Activated CD4-positive, CD25-positive, alpha-beta regulatory T cell treated with anti-CD3 and anti-CD28 coated beads, Interleukin-2, amount 50 U/mL, for 16 hours (primary cell): ENCODE measurements at places on chromosomes 11 and 22.

DNA sequence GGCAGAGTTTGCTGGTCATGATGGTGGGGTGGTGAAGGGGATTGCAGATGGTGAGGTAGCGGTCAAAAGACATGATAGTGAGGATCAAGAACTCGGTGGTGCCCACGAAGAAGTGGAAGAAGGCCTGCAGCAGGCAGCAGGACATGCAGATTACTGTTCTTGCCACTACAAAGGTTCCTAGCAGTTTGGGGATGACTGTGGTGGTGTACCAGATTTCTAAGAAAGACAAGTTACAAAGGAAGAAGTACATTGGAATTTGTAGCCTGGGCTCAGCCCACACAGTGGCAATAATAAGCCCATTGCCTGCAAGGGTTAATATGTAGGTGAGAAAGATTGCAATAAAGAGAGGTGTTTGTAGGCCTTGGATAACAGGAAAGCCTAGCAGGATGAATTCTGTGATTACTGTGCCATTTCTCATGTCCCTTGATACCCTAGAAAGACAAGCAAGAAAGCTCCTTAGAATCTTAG is at the start of gene OR6X1:
TSS of gene OR6X1 (minus strand) at position 418 of the 468 bp plus-strand sequence. CDS start at position 418, 0 bp downstream.
- no peak for DNase-seq

- no peak for DNase-seq
Measured at GRCh38 chr11:110715541-110715940, 3.3 kb upstream of the ARHGAP20 start.

DNA sequence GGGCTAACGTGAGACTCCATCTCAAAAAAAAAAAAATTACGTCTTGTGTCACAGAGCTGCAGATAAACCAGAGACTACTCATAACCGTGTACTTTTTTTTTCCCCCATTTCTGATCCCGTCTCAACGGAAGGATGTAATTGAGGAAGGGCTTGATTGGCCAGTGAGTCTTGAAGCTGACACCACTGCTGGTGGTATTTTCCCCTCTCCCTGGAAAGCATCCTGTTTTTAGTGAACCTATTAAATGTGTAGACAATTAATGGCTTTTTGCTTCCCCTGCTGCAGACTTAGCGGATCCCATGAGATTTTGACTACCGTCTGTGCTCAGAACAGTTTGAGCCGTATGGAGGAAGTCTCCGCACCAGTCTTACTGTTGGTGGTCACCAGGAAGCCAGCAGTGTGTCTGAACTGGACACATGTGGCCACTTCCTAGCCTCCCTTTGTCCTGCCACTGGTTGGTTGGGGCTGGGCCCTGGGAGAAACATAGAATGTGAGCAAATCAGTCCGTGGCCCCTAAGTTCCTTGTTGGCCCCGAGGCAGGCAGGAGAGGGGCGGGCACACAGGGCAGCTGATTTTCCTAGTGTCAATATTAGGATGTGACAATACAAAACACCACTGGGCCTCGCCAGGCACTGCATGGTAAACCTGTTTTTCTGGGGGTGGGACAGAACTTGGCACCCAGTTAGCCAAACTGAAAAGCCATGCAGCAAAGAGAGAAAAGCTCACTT is 3.1 kb downstream of the BIK start:
- DNase-seq, result no peak

DNA sequence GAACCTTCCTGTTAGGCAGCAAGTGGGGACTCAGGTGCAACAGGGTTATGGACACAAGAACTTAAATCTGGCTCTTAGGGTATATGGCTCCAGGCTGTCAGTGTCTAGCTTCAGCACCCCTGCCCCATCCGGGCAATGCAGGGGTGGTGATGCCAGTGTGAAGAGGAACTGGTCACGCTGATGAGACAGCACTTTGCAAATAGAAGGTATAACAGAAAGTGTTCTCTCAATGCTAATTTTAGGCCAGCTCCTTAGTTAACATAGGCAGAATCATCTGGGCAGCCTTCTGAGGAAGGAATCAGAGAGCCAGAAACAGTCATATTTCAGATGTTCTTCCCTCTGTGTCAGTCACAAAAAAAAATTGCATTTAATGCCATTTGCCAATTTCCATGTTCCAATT is 41.2 kb downstream of the SYT9 start:
- DNase-seq, result no peak

- no peak for DNase-seq
Measured at GRCh38 chr11:75263944-75264349, 23.4 kb downstream of the TPBGL start.

GRCh38 chr11:70095541-70096252 is 17.6 kb downstream of the ANO1 start:
- no peak for DNase-seq

- DNase-seq, result no peak
Measured at GRCh38 chr22:35915477-35916013, 113.1 kb downstream of the RBFOX2 start.

GRCh38 chr11:120595557-120595956 is 84.0 kb downstream of the GRIK4 start:
- no peak for DNase-seq

GRCh38 chr11:131219646-131220045 is 150.8 kb upstream of the NTM start:
- no peak for DNase-seq

GRCh38 chr11:2929950-2930703 is 907 bp upstream of the PHLDA2 start:
- no peak for DNase-seq

DNA sequence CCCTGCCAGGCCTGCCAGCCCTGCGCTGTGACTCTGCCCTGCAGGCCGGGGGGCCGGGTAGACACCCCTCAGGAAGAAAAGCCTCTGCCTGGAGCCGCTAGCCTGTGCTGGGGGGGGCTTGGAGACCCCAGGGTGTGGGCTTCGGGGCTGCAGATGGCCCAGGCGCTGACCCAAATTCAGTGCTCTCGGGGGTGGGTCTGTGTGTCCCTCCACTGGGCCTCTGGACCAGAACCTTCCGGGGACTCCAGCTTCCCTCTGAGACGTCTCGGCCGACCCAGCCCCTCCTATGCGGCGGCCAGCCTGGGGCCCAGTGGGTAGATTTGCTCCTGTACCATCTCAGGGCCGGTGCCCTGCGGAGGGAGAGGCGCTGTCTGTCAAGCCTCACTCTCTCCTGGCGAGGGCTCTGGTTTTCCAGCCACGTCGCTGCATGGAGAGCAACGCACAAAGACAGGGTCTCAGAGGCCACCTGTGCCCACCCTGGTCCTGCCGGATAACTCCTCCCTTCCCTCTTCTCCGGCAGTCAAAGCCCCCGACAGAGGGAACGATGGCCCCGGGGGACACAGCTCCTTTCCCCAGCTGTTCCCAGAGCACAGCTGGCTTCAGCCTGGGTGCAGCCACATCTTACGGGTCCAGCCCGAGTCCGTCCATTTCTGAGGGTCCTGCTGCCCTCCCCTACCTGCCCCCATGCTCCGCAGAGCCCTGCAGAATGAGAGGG is 40.1 kb upstream of the TOLLIP start:
- DNase-seq, result no peak

DNA sequence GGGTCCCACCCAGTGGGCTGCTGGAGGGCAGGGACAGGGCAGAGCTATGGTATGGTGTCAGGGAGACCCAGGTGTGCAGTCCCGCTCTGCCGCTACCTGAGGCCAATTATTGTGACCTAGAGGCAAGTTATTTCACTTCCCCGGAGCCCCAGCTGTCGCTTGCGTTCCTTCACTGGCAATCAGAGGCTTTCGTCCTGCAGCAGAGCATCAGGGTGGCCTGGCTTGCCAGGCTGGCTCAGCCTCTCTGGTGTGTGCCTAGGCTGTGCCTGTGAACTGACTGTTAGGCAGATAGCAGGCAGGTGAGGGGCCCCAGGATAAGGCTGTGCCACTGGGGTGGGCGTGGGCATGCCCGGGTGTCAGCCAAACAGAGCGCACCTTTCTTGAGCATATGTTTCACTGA is 31.4 kb downstream of the GLB1L2 start:
- no peak for DNase-seq

GRCh38 chr22:38338772-38339379 is 21.6 kb upstream of the CSNK1E start:
- DNase-seq, result no peak

- no peak for DNase-seq
Measured at GRCh38 chr11:13669544-13670488, 1.3 kb downstream of the FAR1 start.

DNA sequence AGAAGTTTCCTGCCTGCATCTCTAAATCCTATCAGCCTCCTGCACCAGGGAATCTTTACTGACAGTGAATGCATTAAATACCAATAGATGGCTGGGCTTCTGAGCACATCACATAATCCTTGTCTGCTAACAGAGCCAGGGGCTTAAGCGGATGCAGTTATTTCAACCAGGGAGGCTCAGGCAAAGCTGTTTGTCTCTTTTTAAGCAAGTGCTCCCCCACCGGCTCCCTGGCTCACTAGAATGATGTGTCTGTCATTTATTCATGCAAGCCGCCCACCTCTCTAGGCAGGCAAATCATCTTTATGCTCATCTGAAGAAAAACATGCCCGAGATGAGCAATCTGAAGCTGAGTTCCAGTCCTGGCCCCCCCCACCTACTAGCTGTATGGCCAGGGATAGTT is 182.3 kb downstream of the TENM4 start:
- no peak for DNase-seq

DNA sequence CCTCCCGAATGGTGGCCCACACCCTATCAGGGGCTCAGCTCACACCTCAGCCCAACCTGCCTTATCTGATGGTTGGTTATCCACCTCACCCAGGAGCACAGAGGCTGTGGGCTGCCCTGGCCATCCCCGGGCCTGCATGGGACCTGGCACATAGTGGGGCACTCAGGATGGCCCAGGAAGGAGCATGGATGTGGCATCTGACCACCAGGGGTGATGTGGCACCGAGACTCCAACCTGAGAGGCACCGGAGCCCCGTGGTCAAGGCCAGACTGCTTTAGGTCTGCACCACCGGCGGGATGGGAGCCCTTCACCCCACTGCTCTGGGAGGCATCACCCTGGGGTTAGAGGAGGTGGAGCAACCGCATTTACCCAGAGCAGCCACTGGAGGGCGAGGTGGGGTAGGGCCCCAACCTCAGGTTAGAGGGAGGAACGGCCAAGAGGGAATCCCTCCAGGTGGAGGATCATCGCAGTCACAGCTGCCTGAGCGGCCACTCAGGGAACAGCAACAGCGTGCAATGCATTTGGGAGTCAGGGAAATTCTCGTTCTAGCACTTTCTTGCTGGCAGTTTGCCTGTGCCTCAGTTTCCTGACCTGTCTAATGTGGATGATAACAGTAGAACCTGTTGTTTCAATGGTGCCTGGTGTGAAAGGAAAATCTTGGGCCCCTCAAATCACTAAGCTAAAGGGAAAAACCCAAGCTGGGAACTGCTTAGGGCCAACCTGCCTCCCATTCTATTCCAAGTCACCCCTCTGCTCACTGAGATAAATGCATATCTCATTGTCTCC is 52.9 kb upstream of the CARS1 start:
- DNase-seq, result no peak

DNA sequence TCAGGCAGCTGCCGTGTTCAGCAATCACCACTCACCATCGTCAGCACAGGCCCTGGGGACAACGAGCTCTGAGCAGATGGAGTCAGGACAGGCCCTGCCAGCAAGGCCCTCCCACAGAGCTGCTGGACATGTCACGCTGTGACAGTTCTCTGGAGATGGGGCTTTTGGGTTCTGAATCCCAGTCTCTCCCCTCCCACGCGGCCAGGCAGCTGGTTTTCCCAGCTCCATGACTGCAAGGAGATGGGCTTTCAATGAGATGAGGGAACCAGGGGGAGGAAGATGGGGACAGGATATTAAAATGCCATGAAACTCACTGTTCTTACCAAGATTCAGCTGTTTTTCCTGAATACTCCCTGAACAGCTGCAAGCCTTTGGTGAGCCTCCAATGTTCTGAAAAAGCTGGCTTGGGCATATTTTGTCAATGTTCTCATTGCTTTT is 305.9 kb downstream of the BRD1 start:
- no peak for DNase-seq

DNA sequence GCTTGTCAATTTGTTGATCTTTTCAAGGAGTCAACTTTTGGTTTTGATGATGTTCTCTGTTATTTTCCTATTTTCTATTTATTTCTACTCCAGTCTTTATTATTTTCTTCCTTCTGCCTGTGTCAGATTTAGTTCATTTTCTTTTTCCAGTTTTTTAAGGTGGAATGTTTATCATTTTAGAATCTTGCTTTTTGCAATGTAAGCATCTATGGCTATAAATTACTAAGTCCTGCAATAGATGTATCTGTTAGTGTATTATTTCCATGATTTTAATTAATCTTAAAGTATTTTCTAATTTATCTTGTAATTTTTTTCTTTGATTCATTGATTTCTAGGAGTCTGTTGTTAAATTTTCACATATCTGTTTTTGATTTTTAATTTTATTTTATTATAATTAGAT is 81.7 kb downstream of the ARHGAP8 start:
- no peak for DNase-seq

GRCh38 chr11:7490535-7490934 is 5.2 kb downstream of the OLFML1 start:
- no peak for DNase-seq

GRCh38 chr22:28647216-28647615 is 32.4 kb downstream of the TTC28 start:
- DNase-seq, result no peak

- no peak for DNase-seq
Measured at GRCh38 chr22:50293441-50294318, 13.8 kb downstream of the PLXNB2 start.

DNA sequence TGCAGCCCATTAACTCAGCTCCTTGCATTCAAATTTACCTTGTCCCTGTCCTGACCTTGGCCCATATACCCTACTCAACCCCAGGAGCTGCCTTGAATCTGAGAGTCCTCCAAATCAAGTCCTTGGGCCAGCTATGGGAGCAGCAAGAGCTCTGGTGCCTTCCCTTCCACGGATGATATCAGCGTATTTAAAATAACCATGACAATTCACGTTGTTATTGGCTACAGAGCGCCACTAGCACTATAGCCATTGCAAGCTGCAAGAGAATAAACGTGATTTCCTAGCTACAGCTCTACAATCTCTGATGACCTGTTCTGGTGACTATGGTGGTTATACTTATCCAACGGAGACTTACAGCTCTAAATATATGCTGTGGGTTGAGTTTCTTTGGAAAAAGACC is 357.8 kb downstream of the LARGE1 start:
- no peak for DNase-seq

DNA sequence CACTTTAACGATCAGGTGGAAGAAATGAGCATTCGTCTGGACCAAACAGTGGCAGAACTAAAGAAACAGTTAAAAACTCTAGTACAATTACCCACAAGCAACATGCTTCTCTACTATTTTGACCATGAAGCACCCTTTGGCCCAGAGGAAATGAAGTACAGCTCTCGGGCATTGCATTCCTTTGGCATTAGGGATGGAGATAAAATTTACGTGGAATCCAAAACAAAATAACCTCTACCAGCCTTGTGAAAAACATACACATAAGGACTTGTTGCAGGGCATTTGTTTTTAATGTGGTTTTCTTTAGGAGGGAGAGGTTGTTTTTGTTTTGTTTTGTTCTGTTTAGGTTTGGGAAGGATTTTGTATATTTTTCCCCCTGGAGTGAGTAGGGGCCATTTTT is 14.2 kb upstream of the TECTA start:
- DNase-seq, result no peak

DNA sequence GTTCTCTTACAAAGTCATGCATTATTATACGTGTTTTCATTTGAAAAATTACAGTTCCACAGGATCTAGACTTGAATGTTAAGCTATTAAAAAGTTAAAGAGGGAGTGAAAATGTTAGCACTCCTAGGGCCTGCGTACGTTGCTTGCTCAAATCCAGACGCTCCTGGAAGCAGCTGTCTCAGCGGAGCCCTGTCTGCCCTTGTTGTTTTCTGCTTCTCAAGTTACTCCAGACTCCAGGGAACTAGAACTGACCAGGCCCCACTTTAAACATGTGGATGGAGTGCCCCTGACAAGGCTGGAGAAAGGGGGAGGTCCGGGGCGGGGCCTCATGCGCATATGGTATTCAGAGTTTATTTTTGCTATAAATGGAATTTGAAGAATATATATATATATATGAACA is 9.6 kb downstream of the PARVB start:
- no peak for DNase-seq

GRCh38 chr11:11253497-11253896 is 99.6 kb downstream of the CSNK2A3 start:
- no peak for DNase-seq
